ENCODE measurements at places on chromosomes 7 and 10.

DNA sequence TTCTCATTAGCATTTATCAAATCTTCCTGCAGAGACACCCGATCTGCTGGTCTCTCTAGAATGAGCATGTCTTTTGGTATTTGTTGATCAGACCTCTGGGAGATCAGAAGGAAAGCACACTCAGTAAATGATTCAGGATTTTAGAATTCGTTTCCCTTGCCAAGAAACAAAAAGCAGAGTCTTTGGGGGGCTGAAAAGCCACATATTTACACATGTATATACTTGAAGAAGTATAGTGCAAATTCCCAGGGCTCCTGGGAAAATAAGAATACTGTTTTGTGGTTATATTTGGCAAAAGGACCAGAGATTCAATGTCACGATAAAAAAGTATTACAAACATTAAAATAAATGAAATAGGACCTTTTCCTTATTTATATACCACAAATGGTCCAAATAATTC lies 100.2 kb downstream of the AGMO start:
- DNase-seq = no peak

- DNase-seq = no peak
These were observed 285.9 kb upstream of the SMIM30 start for GRCh38 chr7:113404245-113404644.

GRCh38 chr10:96857301-96858012 lies 25.4 kb downstream of the LCOR start:
- DNase-seq = no peak

GRCh38 chr7:81846398-81846797 lies 76.6 kb upstream of the HGF start:
- peak; percentile 30 for DNase-seq
